Colonic mucosa (tissue), 4 donors: ENCODE measurements at places on chromosomes 12 and 14.
A peak's percentile ranks its signal among the peaks of the same experiment; 100 is the strongest.

DNA sequence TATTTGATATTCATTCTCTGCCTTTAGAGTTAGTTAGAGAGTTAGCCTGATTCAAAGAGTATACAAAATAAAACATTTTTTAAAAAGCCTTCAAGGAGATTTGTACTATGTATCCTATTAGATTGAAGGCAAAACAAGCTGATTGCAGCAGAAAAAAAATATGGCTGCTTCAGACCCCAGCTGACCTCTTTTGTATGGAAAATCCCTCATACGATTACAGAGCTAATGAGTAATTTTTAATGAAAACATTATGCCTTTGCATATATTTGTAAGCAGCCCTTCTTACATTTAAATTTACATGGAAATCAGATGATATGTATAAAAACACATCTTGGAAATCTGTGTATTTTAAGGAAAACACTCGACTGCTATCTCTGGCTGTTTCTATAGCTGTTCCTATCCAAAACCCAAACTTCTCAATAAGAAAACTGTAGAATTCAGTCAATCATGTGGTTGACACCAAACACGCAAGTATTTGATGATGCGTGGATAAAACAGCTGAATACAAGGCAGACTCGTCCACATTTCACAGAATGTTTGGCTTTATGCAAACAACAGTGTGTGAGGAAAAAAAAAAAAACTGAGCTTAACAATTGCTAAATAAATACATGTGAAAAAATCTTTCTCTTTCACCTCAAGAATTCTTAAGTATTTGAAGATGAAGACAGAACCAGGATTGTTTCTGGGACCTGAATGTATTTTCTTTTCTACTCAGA lies 275.3 kb downstream of the EGLN3 start:
- no peak for DNase-seq
- H3K4me3 ChIP-seq = no peak overlapping the region
- H3K36me3 ChIP-seq = no peaks in the 10 kb centered on the region
- no peak overlapping the region for H3K27ac ChIP-seq
- H3K4me1 ChIP-seq = no peaks in the 10 kb centered on the region
- H3K27me3 ChIP-seq = no peaks in the 10 kb centered on the region

DNA sequence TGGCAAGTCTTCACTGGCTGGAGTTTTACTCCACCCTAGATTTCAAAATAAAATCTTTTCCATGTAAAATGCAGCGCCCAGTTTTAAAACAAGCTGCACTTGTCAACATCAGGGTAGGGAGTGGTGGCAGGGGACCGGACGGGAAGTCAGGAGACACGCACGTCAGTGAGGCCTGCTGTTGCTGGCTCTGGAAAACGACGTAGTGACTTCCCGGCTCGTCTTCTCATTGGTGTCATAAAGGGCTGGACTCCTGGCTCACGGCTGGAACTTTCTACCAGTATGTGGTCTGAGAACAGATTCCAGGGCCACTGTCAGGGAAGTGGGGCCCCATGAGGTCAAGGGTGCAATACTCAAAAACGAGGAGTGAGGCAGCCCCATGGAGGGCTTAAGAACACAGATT lies 64.2 kb upstream of the FOXN3 start:
- H3K27me3 ChIP-seq = no peaks in the 10 kb centered on the region
- peak; percentile 36 for DNase-seq
- no peak overlapping the region for H3K4me3 ChIP-seq
- no peaks in the 10 kb centered on the region for H3K36me3 ChIP-seq
- H3K4me1 ChIP-seq = no peaks in the 10 kb centered on the region

- no peak for DNase-seq
- peaks cover 20% of the 10 kb centered on the region for H3K4me1 ChIP-seq
- no peak overlapping the region for H3K27ac ChIP-seq
- no peaks in the 10 kb centered on the region for H3K36me3 ChIP-seq
These were observed 13.4 kb downstream of the BTG1 start for GRCh38 chr12:92132288-92132687.

DNA sequence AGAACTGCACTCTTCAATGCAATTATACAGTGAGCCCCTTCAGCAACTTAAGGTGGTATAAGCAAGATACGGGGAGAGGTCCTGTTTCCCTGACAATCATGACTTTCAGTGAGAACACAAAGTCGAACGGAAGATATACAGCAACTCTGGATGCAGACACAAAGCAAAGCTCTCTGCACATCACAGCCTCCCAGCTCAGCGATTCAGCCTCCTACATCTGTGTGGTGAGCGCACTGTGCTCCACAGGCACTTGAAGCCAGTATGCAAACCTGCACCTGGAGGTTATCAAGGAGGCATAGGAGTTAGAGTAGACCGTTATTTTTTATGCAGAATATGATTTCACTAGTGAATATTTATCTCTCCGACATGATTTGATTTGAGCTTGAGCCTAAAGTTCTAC lies 152.2 kb upstream of the OR4E1 start:
- no peaks in the 10 kb centered on the region for H3K4me1 ChIP-seq
- H3K4me3 ChIP-seq = no peak overlapping the region
- DNase-seq = no peak
- H3K36me3 ChIP-seq = no peaks in the 10 kb centered on the region
- no peak overlapping the region for H3K27ac ChIP-seq
- H3K27me3 ChIP-seq = no peaks in the 10 kb centered on the region

DNA sequence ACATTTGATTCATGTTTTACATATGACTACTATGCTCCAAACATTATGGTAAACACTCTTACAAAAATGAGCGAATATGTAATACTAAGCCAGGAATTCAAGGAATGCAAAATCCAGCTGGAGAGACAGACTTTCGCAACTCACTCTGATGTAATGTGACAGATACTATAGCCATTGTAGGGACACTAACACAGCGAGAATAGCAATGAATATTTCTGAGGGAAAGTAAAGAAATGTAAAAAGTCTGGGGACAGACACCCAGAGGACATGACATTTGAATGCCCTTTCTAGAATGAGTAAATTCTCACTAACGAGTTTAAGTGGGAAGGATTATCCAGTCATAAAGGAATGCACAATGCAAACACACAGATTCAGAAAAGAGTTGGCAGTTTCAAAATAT lies 121.9 kb downstream of the PIK3C2G start:
- no peak for DNase-seq
- H3K27me3 ChIP-seq = no peaks in the 10 kb centered on the region
- no peaks in the 10 kb centered on the region for H3K4me1 ChIP-seq

DNA sequence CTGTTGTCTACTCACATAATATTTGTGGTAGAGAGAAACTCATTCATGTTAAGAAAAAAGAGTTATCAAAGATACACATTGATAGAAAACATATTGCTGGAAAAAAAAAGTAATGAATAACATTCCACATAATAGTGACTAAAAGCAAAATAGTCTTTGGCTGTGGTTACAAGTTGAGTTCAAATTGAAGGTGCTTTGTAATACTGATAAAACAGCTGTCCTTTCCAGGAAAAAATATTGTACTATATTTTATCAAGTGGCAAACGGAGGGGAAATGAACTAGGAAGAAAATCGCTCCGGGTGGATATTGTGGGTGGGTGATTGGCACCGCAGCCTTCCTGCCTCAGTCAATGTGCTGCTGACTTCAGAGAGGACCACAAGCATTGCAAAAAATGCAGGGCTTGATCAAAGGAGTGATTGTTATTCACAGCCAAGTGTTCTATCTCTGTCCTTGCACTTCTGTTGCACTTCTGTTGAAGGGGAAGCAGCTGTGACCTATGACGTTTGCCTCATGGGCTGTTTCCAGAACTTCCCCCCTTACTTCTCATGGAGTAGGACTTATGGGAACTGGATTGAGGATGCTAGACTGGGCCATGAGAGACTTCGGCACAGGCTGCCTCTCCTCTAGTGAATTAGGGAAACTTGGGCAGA lies 114.4 kb downstream of the VRK1 start:
- H3K27me3 ChIP-seq = no peaks in the 10 kb centered on the region
- H3K4me1 ChIP-seq = no peaks in the 10 kb centered on the region
- H3K4me3 ChIP-seq = no peak overlapping the region
- DNase-seq = no peak
- no peak overlapping the region for H3K27ac ChIP-seq

- no peaks in the 10 kb centered on the region for H3K27me3 ChIP-seq
- H3K27ac ChIP-seq = no peak overlapping the region
- no peaks in the 10 kb centered on the region for H3K36me3 ChIP-seq
- H3K4me1 ChIP-seq = no peaks in the 10 kb centered on the region
These were observed 238.5 kb downstream of the CACNA1C start for GRCh38 chr12:2291182-2291832.

DNA sequence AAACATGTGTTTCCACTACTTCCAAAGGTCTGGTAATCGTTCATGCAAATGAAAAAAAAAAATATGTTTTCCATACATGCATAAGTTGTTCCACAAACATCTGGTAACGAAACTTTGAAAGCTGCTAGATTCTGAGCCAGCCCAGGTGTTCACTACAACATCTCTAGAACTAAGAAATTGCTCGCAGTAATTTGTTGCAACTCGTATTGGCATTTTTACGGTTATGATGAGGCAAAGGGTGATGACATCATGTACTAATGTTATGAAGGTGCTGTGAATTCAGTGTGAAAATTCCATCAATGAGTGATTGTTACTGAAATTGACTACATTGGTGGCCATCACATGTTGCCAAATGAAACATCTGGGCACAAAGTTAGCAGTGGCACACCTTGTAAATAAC lies 31.9 kb upstream of the CCDC91 start:
- no peak overlapping the region for H3K4me3 ChIP-seq
- DNase-seq = no peak
- no peaks in the 10 kb centered on the region for H3K27me3 ChIP-seq
- H3K27ac ChIP-seq = no peak overlapping the region
- no peaks in the 10 kb centered on the region for H3K4me1 ChIP-seq

DNA sequence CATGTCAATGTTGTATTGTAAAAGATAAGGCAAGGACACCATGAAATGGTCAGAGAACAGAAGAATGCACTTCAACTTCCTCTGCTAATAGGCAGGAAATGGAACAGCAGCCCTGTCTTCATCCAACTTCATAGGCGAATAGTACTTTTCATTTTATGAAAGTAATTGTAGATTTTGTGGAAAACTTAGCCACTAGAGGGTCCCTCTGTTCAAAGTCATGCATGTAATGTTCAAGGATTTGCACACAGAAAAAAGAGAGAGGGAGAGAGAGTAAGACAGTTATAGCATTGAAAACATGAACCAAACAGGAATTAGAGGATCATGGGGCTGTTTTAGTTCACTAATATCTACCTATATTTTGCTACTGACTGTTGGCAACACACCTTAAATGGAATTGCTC lies 172.2 kb downstream of the FLRT2 start:
- no peaks in the 10 kb centered on the region for H3K27me3 ChIP-seq
- DNase-seq = no peak
- no peak overlapping the region for H3K27ac ChIP-seq
- no peak overlapping the region for H3K4me3 ChIP-seq
- H3K36me3 ChIP-seq = no peaks in the 10 kb centered on the region

DNA sequence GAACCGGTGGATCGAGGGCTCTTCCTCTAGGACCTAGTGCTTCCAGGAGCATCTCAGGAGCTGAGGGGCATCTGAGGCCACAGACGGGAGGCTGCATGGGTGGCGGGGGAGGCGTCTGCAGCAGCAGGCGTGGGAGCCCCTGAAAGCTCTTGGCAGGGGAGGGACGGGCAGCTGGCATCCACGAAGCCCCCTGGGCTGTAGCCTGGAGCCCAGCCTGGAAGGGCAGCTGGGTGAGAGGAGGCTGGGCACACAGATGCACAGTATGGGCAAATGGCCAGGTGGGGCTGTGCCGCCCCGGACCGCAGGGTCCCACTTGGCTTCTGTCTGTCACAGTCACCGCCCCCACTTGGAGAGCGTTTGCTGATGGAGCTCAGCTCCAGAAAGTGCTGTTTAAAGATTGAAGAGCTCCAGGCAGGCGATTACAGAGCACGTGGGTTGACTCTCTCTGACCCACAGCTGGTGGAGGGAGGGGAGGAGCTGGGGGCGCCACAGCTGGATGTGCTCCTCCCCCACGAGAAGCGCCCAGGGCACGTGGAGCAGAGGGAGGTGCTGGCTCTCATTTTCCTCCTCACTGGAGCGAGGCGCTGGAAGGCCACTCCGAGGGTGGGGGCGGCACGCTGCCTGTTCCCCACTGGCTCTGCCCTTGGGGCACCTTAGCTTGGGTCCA lies 155.0 kb upstream of the C14orf180 start:
- H3K36me3 ChIP-seq = no peaks in the 10 kb centered on the region
- no peak for DNase-seq
- no peak overlapping the region for H3K27ac ChIP-seq
- no peak overlapping the region for H3K4me3 ChIP-seq
- H3K27me3 ChIP-seq = no peaks in the 10 kb centered on the region

DNA sequence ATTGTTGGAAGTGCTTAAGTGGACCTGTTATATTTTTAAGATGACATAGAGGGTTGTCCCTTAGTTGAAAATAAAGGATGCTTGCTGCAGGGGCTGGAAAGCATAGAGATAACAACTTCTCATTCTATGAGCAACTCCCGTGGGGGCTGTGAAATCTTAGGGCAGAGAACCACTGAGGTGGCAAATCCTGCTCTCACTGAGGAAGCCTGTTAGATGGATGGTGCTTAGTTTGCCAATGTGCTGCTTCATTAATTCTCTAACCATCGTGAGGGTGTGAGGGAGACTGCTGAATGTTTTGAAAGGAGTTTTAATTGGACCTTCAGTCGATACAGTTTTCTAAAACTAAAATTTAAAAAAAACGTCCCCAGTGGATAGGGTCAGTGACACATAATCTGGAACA lies 46.5 kb downstream of the PTPRO start:
- no peak overlapping the region for H3K4me3 ChIP-seq
- H3K27me3 ChIP-seq = no peaks in the 10 kb centered on the region
- H3K36me3 ChIP-seq = no peaks in the 10 kb centered on the region
- no peaks in the 10 kb centered on the region for H3K4me1 ChIP-seq
- no peak for DNase-seq
- H3K27ac ChIP-seq = no peak overlapping the region

- peaks cover 7% of the 10 kb centered on the region for H3K4me1 ChIP-seq
- no peak for DNase-seq
- no peaks in the 10 kb centered on the region for H3K36me3 ChIP-seq
- no peak overlapping the region for H3K4me3 ChIP-seq
- H3K27ac ChIP-seq = no peak overlapping the region
These were observed 192.8 kb upstream of the AMIGO2 start for GRCh38 chr12:47272412-47273190.

- no peak for DNase-seq
- no peaks in the 10 kb centered on the region for H3K36me3 ChIP-seq
- no peak overlapping the region for H3K27ac ChIP-seq
- no peaks in the 10 kb centered on the region for H3K27me3 ChIP-seq
- no peaks in the 10 kb centered on the region for H3K4me1 ChIP-seq
- no peak overlapping the region for H3K4me3 ChIP-seq
These were observed 18.6 kb upstream of the OR10AD1 start for GRCh38 chr12:48221645-48222044.
